Activated T-cell treated with anti-CD3 and anti-CD28 coated beads, Interleukin-2, amount 50 U/mL, for 72 hours (primary cell): ENCODE measurements at places on chromosomes 11 and 22.

- DNase-seq = no peak
Observed at GRCh38 chr22:49589301-49589700, 238.4 kb downstream of the BRD1 start.

- no peak for DNase-seq
Observed at GRCh38 chr22:30318799-30319419, 7.8 kb downstream of the TBC1D10A start.

GRCh38 chr11:128720522-128720985, 26.7 kb downstream of the FLI1 start:
- peak; percentile 41 for DNase-seq

DNA sequence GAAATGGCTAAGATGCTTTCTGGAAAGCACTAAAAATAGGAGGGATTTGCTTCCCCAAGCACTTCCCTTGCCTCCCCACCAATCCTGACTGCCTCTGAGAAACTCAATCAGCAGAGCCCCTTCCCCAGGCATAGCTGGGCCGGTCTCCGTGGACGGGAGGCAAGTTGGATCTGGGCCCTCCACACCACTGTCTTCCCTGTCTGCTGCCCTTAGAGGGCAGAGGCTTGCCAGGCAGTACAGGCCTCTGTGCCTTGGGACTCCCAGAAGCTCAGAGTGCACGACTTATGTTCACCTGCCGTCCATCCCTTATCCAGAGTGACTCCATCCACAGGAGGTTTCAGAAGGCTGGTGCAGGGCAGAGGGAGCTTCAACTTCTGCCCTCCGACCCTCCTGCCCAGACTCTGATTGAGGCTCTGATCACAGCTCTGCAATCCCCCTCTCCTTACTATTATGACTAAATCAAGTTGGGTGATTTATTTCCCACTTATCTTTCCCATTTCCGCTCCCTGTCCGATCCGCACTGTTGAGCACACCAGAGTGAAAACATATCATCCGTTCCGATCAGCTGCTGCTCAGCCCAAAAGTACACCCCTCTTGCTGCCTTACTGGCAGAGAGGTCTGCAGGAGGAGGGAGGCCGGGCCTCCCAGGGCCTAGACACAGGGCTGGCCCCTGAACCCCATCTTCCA, 71.8 kb downstream of the DSCAML1 start:
- DNase-seq = no peak

DNA sequence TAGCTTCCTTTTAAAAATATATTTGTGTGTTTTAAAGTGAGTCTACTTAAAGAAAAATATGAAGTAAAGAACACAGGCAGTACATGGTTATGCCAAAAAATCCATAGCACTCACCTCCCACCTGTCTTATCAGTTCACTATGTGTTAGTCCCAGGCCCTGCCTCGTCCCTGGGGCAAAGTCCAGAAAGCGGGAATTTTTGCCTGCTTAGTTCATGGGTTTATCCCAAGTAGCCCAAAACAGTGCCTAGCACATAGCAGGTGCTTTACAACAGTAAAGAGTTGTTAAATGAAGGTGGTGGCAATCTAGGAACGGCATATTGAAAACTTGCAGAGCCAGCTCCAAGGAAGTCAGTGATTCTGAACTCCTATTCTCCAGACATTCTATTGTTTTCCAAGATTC, 154.0 kb downstream of the MN1 start:
- DNase-seq = no peak

DNA sequence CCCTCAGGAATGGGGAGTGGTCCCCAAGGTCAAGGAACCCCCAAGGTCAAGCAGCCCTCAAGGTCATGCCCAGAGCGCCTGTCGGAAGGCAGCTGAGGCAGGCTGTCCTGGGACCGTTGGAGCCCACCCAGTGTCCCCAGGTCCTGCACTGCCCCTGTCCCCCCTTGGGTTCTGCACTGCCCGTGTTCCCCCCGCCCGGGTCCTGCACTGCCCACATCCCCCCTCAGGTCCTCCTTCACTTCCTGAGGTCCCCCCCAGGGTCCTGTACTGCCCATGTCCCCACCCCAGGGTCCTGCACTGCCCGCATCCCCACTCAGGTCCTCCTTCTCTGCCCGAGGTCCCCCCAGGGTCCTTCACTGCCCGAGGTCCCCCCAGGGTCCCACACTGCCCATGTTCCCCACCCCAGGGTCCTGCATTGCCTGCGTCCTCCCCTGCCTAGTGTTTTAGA, 1073.0 kb downstream of the BRD1 start:
- DNase-seq = no peak

DNA sequence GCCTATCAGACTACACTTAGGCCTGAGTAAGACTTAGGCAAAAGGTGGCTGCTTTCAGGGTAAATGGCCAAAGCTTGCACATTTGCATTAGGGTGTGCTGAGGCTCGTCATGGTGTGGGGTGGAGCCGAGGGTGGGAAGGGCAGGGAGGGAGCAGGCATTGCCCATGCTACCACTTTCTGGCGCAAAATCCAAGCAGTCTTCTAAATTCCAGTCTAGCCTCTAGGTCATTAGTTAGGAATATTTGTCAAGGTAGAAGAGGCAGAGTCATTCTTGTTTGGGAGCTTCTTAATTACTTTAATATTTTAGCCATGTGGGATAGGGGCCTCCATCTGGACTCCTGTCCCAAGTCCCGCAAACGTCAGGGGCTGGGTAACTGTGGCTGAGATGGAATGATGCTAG, 28.6 kb downstream of the SCUBE1 start:
- no peak for DNase-seq

DNA sequence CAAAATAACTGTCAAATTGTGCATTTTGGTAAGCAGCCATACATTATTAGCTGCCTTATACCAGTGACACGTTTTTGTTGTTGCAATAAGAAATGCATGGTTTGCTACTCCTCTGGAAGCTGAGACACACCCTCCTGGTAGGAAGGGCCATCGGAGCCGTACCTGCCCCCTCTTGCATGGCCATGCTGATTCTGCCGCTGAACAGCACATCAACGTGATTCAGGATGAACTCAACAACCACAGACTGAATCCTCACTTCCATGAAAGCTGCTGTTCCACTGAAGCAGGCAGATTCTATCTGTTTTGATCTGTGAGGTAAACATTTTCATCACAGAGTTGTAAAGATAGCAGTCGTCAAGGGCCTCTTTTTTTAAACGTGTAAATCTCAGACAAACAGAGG, 38.6 kb upstream of the TP53AIP1 start:
- DNase-seq = no peak

DNA sequence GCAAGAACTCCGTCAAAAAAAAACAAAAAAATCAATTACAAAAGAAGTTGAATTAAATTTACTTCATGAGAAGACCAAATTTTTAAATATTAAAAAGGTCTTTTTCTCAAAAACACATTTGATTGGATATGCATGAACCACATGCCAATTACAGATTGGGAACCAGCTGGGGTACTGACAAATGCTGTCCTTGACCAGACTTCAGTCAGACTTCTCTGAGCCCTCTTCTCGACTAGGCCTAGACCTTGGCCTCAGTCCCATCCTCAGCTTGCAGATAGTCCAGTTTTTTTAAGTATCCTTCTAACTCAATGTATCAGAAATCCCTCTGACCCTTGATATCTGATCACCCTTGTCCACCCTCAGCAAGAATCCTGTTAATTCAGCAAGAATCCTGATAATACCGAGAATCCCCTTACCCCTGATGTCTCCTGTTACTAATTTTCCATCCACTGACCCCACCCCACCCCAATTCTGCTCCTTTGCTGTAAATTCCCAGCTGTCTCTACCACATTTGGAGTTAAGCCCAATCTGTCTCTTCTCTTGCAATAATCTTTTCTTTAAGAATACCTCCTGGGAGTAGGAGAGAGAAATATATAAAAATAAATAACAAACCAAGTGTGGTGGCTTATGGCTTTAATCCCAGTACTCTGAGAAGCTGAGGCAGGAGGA, 30.9 kb downstream of the OR4D9 start:
- DNase-seq = no peak

DNA sequence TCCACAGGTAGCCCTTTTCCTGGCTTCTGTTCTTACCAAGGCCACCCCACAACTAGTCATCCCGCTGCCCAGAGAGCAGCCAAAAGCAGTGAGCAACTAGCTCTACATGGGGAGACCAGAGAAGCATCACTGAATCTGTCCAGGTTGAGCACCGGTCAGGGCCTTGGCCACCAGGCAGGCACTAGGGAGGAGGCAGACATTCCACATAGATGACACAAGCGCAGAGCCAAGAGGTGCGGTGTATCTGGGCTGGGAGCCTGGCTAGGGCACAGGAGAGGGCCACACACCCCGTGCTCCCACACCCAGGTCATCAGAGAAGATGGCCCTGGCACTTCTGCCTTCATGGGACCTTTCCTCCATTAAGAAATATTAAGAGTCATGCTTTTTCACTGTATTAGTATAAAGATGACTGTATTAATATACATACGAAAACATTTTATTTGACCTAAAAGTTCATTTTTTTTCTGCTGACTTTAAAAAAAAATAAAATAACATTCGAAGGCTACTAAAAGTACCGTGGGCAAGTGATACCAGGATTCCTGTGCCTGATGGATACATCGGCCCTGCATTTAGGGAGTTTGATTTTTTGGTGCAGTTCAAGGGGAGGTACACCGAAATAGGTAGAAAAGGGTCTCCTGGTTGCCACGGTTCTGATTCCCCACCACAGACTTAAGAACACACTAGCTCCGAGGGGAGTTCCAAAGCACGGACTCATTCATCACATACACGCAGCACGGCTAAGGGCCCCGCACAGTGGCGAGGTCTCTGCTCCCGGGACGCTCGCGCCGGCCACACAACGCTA, 1.2 kb downstream of the DGCR2 start:
- DNase-seq = no peak

GRCh38 chr11:86047275-86047991, 21.5 kb downstream of the PICALM start:
- DNase-seq = peak; percentile 67

DNA sequence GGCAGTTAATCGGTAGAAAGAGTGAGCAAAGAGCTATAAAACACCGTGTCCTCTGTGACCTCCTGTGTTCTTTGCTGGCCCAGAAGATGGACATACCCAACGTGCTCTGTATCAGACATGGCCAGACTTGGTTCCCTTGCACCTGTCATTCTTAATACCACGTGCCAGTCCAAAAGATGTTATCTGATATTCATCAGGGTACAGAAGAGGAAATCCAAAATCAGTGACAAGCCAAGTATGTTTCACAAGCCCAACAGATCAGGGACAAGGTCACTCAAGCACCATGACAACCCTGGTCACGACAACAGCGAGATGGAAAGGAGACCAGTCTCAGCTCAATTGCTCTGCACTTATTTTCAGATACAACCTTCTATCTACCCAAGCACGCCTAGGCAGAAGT, 3.4 kb downstream of the LRP4 start:
- no peak for DNase-seq

- peak; percentile 84 for DNase-seq
Observed at GRCh38 chr11:35391922-35392688, 27.3 kb downstream of the SLC1A2 start.

DNA sequence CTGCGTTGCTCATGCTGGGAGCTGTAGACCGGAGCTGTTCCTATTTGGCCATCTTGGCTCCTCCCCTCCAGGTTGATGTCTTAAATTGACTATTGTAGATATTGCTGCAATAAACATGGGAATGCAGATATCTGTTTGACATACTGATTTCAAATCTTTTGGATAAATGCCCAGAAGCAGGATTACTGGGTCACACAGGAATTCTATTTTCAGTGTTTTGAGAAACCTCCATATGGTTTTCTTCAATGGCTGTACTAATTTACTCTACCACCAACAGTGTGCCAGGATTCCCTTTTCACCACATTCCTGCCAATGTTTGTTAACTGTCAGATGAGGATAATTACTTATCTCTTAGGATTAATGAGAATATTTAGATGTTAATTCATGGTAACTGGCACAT, 467.0 kb downstream of the LUZP2 start:
- DNase-seq = no peak

DNA sequence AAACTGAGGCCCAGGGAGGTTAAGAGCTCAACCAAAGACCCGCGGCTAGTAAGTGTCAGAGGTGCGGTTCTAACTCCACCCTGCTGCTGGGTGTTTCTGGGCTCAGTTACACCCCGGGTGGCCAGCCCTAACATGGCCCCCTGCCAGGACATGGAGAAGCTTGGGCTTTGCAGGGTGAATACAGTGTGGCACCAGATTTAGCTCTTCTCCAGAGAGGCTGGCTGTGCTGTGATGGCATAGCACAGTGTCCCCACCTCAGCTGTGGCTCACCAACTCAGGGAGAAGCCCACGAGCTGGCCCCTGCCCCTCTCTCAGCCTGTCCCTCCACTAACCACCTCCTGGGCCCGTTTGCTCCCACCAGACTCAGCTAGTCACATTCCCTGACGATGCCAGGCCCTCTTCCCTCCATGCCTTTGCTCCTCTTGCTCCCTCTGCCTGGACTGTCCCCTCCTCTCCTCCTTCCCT, 7.0 kb downstream of the UCP3 start:
- no peak for DNase-seq

GRCh38 chr22:30922151-30922611, 46.4 kb downstream of the MORC2 start:
- DNase-seq = peak; percentile 82

GRCh38 chr11:4957396-4957795, 1.9 kb upstream of the OR51A2 start:
- no peak for DNase-seq

DNA sequence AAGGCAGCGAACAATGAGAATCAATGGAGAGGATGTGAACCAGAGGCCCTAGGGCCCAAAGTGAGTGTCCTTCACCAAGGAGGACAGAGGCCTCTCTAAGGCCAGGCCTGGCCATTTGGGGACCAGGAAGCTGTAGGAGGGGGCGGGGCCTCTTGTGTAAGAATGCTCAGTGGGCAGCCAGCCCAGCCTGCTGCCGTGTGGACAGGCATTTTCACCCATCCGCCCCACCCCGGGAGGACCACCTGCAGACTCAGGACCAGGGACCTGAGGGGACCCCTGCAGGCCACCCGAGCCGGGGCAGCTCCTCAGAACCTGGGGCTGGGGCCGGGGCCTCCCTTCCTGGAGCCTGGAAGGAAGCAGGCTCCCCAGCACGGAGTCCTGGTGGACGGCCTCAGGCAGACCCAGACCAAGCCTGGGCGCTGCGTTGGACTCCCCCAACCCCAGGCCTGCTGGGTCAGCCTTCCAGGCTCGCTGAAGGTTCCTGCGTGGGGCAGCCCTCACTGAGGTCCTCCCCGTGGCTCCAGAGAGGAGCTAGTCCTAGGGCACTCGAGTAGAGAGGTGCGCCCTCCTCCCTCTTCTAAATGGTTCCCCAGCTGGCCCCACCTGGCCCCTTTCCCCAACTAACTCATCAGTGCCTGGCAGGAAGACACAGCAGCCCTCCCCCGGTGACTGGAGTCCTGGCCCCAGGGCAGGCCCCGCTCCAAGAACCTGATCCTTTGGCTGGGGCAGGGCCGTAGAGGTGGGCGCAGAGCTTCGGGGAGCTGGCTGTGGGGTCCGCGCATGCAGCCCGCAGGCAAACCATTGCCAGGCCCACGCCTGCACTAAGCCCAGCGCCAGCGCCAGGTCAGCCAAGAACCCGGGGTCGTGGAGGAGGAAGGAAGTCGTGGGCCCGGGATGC, 1.5 kb upstream of the TRABD start:
- no peak for DNase-seq

DNA sequence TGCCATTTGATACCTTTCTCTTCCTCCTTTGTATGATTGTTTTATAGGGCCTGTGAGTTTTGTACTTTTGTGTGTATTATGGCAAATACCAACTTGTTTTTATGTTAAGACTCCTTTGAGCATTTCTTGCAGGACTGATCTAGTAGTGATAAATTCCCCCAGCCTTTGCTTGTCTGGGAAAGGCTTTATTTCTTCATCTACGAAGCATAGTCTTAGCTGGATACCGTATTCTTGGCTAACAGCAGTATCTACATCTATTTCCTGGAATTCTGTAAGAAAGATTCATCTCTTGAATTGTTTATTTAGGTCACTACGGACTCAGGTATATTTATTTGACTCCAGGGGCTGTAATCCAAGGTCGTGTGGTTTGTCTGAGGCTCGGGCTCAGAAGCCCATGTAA, 6.0 kb upstream of the NDUFS8 start:
- DNase-seq = no peak

- DNase-seq = no peak
Observed at GRCh38 chr22:19784384-19785175, 24.0 kb downstream of the TBX1 start.
